ENCODE measurements at places on chromosomes 6 and 20. TPM values are rescaled to one million over a fixed set of nuclear protein-coding genes. Genes with fewer than 3 reads are reported as not detected.

The SPATA25 gene
- polyA plus RNA-seq: 6.7 TPM

The AURKA gene
- polyA plus RNA-seq: 3.3 TPM

The SYCP2 gene
- polyA plus RNA-seq: 2.1 TPM

The ARMH2 gene
- not detected for polyA plus RNA-seq

The SLC22A7 gene
- polyA plus RNA-seq: 34.8 TPM

The ECT2L gene
- not detected for polyA plus RNA-seq

The LAMA4 gene
- 5.6 TPM for polyA plus RNA-seq

The HSPA12B gene
- polyA plus RNA-seq: 8.7 TPM

The PKIB gene
- polyA plus RNA-seq: 5.1 TPM

The TMEM151B gene
- not detected for polyA plus RNA-seq

The SALL4 gene
- not detected for polyA plus RNA-seq

DNA sequence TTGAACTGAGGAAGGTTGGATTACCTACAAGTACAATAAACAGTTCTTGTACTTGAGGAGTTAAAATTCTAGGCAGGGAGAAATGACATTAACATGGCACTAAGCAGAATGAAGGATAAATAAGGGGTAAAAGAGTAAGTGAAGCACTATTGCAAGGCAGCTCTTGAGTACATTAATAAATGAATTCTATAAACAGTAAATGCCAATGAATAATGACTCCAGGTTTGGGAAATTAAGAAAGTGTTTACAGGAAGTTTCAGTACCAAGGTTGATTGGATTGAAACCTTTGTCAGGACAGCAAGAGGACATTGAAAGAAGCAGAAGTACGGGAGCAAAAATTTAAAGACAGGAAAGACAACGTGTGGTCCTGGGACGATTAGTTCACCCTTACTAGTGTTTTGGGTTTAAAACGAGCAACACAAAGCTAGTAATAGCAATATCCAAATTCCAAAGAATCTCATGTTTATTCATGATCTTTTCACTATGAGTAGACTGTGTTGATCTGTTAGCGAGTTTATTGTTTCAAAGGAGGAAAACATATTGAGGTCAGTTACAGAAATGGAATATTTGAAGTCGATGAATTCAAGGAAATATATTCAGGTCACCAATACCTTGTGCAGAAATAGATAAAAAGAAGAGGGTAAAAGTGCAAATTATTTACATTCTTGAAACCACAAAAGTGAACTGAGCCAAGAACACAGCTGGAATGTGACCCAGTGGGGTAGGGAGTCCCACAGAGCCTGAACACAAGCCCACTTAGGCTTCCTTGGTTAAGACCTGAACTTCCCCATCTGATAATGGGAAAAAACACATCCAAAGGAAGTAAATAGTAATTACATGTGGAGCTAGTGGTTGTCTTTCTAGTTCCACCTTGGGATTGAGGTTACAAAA lies 80.8 kb downstream of the MKKS start:
- DNase-seq: no peak

DNA sequence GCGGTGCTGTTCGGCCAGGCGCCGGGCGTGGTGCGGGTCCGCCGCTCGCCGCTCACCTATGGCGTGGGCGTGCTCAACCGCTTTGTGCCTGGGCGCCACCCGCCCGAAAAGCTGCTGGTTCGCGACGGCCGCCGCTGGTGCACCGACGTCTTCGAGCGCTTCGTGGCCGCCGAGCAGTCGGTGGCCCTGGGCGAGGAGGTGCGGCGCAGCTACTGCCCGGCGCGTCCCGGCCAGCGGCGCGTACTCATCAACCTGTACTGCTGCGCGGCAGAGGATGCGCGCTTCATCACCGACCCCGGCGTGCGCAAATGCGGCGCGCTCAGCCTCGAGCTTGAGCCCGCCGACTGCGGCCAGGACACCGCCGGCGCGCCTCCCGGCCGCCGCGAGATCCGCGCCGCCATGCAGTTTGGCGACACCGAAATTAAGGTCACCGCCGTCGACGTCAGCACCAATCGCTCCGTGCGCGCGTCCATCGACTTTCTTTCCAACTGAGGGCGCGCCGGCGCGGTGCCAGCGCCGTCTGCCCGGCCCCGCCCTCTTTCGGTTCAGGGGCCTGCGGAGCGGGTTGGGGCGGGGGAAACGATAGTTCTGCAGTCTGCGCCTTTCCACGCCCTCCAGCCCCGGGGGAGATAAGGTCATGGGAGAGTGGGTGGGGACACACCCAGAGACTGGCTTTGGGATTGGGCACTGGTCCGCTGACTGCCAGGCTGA lies 15.7 kb downstream of the ADISSP start:
- DNase-seq: peak; percentile 56

- no peak for DNase-seq
Observed at GRCh38 chr20:36672991-36673390, 27.0 kb upstream of the SLA2 start.

DNA sequence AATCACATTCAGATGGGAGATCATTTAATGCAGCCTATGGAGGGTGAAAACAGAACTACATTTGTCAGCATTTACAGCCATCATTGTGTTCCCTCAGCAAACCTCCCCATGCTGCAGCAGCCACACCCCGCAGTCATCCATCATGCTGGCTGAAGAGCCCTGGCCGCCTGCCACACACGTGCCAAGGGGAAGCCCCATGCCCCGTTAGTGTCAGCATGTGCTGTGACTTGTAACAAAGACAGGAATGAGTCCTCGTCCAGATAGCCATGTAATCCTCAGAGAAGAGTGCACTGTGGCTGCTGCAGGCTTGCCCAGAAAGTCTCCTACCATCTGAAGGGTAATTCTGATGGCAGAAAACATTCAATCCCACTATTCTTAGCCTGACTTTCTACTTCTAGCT lies 1097.8 kb downstream of the KIF16B start:
- DNase-seq: peak; percentile 26

- no peak for DNase-seq
Observed at GRCh38 chr6:166864333-166864732, 92.0 kb downstream of the RNASET2 start.

- DNase-seq: no peak
Observed at GRCh38 chr20:44406572-44407137, 51.2 kb downstream of the HNF4A start.

- no peak for DNase-seq
Observed at GRCh38 chr6:163599136-163599535, 184.6 kb downstream of the QKI start.

DNA sequence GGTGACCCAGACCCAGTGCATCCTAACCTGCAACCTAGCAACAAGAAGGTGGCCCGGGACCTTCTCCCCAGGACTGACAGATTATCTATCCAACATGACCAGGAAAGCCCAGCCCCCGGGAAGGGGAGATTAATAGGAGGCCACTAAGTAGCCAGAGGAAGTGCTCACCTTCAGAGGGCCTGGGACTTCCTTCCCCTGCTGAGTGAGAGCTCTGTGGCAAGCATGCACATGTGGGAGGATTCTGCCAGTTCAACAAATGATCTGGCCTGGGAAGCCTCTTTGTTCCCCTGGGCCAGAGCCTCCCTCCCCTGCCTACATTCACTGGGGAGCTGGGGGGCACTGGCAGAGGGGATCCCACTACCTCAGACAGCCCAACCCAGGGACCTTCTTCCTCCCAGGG lies 39.6 kb downstream of the SHLD1 start:
- no peak for DNase-seq

GRCh38 chr6:134474955-134475354 lies 157.0 kb upstream of the SGK1 start:
- no peak for DNase-seq

GRCh38 chr6:134721060-134721405 lies 228.9 kb downstream of the ALDH8A1 start:
- no peak for DNase-seq

DNA sequence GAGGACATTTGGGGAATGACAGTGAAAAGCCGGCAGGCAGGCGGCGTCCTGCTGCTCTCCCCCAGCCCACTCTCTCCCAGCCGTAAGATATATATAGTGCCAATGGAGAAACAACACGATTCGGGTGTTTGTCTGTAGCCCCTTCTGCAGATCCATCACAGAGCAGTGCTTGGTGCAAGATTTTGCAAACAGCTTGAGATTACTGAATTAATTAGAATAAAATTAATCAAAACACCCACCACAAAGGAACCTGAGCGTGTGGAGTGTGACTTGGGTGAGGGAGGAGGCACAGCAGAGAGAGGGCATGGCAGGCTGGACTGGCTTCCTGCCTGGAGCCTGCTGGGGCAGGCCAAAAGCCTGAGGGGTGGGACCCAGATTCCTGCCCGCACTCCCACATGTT lies 28.8 kb upstream of the CCDC167 start:
- DNase-seq: no peak

GRCh38 chr20:20489054-20489453 lies 121.2 kb downstream of the INSM1 start:
- DNase-seq: no peak

- DNase-seq: no peak
Observed at GRCh38 chr6:42427871-42428270, 23.9 kb downstream of the TRERF1 start.

DNA sequence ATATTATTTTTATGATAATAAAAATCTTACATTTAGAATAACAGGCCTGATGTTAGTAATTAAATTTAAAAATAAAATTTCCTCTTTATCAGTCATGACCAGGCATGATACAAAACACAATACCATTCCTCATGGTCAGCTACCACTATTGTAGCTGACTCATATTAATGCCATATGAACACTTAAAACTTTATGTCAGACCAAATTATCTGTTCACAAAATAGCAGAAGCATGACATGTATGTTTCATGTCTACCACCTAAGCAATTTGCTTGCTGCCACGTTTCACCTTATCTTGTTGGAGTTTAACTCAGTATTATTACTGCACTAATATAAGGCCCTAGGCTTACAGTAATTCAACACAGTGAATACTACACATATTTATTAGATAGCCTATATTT lies 65.7 kb downstream of the HTR1B start:
- DNase-seq: no peak

GRCh38 chr20:40073535-40074111 lies 615.4 kb downstream of the MAFB start:
- no peak for DNase-seq

- DNase-seq: no peak
Observed at GRCh38 chr6:170434821-170435155, 118.3 kb downstream of the PSMB1 start.

DNA sequence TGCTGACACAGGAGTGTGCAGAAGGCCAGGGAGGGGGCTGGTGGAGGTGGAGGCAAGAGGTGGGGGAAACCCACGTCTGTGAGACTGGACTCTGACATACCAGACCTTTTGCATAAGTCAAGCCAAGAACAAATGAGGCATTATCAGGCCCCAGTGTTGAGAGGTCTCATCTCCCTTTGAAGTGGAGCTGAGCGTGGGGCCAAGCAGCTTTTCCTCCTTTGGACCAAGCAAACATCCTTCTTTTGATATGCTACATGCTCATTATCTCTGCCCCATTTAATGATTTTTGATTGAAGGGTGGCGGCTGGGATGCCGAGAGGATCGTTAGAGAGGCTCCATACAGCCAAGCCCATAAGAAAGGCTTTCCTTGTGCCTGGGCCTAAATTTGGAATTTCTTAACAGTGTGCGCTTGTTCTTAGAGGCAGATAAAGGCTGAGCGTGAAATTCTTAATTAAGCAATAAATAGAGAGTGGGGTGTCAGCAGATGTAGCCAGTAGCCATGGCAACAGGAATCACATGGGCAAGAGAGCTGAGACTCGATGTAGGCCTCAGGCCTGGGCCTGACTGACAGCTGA lies 244.5 kb downstream of the PKHD1 start:
- DNase-seq: no peak

GRCh38 chr6:157059781-157060180 lies 263.5 kb downstream of the TMEM242 start:
- DNase-seq: no peak

- no peak for DNase-seq
Observed at GRCh38 chr20:45427236-45428149, 11.6 kb downstream of the PIGT start.

- DNase-seq: peak; percentile 69
Observed at GRCh38 chr6:138109042-138109997, 2.1 kb upstream of the PERP start.

All from kidney (tissue), 22 donors.